ENCODE measurements at places on chromosomes 5 and 9.
A peak's percentile ranks its signal among the peaks of the same experiment; 100 is the strongest.

- DNase-seq = no peak
Measured at GRCh38 chr9:127349483-127350113, 47.4 kb upstream of the SLC2A8 start.

GRCh38 chr9:37559125-37559524, 17.1 kb downstream of the FBXO10 start:
- DNase-seq = no peak

GRCh38 chr5:111551569-111552275, 39.4 kb upstream of the STARD4 start:
- DNase-seq = no peak

GRCh38 chr9:3962496-3962895, 337.4 kb downstream of the GLIS3 start:
- peak; percentile 75 for DNase-seq

DNA sequence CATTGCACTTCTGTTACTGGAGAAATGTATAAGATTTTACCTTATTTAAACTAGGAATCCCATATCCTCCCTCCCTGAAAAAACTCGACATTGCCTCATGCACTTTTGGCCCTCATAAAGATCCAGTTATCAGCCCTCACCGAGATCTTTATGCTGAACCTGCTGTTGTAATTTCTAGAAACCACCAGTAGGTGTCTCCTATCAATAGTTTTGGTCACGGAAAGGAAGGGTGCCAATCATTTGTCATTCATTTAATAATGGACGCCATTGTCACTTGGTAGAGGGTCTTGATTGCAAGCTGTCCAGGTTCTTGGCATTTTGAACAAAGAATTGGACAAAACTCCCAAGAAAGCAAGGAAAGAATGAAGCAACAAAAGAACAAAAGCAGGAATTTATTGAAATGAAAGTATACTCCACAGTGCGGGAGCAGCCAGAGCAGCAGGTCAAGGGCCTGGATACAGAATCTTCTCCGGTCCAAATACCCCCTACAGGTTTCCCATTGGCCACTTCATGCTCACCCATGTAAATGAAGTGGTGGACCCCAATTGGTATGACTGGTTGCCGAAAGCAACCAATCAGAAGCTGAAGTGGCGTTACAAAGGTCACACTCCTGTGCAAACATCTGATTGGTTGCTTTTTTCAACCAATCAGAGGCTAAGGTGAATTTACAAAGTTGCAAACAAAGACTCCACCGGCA, 524.3 kb downstream of the PSAT1 start:
- peak; percentile 58 for DNase-seq

All from choroid plexus epithelial cell (primary cell).